ENCODE measurements at places on chromosomes 16 and 17.

- DNase-seq = no peak
Measured at GRCh38 chr17:79082311-79083190, 7.9 kb downstream of the ENGASE start.

GRCh38 chr17:2282297-2282873, 21.2 kb downstream of the SMG6 start:
- DNase-seq = no peak

DNA sequence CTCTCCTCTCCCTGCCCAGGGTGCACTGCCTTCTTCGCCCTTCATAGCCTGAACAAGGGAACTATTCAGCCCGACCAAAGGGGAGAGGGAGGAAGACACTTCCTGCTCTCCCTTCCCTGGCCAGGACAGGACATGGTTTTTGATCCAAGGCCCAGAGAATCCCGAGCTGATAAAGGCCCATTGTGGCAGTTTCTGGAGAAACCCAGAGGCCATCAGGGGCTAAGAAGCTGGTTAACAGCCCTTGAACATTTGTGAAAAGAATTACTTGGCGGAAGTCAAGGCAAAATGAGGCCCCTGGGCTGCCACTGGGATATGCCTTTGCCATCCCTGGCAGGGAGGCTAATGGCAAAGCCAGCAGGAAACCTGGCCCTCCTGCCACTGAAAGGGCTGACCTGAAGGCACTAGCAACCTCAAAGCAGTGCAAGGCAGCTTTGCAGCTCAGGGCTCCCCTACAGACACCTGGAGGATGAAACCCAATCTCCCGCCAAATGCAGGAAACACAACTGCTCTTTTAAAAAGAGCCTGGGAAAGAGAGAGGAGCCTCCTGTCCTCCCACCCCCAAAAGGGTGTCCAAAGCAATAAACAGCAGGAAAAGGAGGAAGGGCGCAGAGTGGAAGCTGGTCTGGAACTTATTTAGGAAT, 12.6 kb downstream of the PHB1 start:
- no peak for DNase-seq

DNA sequence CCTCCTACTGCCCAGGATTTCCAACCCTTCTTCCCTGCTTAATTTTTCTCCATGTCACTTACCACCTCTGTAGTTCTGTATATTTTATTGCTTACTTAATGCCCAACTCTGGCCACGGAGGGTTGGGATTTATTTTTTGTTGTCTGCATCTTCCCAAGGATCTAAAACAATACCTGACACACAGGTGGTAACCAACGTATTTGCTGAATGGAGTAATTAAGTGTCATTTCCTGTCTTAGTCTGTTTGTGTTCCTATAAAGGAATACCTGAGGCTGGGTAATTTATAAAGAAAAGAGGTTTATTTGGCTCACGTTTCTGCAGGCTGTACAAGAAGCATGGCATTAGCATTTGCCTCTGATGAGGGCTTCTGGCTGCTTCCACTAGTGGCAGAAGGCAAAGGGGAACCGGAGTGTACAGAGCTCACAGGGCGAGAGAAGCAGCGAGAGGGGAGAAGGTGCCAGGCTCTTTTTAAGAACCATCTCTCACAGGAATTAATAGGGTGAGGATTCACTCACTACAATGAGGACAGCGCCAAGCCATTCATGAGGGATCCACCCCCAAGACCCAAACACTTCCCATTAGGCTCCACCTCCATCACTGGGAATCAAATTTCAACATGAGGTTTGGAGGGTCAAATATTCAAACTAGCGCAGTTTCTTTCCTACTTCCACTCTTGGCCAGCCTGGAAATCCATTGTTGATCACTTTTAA, 44.8 kb downstream of the ERN1 start:
- no peak for DNase-seq

DNA sequence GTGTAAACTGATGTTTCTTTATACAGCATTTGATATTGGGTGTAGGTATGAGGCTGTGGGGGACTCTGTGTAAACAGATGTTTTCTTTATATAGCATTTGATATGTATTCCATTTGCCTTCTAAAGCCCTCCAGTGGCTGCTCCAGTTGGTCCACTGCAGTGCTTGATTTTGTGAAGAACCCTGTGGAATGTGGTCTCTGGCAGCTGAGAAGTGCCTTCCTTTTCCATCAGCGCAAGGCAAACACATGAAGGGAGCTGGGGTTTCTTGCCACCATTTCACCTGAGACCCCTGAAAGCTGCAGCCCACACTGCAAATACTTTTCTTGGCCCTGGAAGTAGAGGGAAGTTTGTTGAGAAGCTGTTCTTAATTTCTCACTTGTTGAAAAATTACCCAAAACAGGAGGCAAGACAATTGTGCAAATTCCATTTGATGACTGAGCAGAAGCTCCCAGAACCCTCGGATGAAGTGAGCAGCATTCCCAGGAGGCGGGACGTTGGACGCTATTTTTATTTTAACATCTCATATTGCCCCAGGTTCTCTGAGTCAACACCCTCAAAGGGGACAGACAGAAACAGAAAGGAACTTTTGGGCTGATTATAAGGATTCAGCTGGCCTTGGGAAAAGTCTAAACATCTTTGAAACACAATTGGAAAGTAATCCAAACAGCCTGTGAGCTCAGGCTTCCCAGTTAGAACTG, 158.5 kb upstream of the RPH3AL start:
- DNase-seq = no peak

- DNase-seq = no peak
Measured at GRCh38 chr17:66451188-66452149, 149.1 kb downstream of the PRKCA start.

GRCh38 chr17:9895923-9896322, 9.1 kb downstream of the RCVRN start:
- DNase-seq = no peak

- DNase-seq = no peak
Measured at GRCh38 chr17:48351911-48352332, 78.1 kb downstream of the SKAP1 start.

- DNase-seq = no peak
Measured at GRCh38 chr17:21289902-21290571, 5.5 kb downstream of the MAP2K3 start.

DNA sequence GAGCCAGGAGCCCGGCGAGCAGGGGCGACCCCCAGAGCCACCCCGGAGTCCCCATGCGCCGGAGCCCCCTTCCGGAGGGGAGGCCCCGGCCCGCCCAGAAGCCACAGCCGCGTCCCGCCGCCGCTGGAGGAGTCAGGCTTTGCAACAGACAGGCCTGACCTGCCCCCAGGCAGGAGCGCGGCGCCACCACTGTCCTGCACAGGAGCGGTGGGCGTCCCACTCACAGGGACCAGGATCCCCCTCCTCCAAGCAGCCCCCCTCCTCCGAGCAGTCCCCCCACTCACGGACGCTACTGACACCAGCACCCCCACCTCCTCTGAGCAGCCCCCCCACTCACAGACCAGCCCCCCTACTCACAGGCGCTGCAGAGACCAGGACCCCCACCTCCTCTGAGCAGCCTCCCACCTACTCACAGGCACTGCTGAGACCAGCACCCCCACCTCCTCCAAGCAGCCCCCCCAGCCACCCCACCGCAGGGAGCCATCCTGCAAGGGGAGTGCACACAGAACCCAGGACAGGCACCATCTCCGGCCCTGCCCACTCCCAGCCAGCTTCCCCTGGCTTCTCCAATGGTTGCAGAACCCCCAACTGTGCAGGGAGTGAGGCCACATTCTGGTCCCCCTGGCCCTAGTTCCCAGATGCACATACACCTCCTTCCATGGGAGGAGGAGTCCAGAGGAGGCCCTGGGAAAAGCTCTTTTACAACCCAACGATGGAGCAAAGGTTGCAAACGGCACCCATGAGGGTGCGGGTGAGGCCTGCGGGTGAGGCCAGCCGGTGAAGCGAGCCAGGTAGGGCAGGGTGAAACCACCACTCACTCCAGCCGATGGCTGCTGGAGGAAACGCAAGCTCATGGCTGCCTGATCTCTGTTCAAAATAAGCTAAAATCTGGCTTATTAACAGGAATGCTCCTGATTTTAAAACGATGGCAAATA, 69.9 kb downstream of the ABR start:
- DNase-seq = no peak

DNA sequence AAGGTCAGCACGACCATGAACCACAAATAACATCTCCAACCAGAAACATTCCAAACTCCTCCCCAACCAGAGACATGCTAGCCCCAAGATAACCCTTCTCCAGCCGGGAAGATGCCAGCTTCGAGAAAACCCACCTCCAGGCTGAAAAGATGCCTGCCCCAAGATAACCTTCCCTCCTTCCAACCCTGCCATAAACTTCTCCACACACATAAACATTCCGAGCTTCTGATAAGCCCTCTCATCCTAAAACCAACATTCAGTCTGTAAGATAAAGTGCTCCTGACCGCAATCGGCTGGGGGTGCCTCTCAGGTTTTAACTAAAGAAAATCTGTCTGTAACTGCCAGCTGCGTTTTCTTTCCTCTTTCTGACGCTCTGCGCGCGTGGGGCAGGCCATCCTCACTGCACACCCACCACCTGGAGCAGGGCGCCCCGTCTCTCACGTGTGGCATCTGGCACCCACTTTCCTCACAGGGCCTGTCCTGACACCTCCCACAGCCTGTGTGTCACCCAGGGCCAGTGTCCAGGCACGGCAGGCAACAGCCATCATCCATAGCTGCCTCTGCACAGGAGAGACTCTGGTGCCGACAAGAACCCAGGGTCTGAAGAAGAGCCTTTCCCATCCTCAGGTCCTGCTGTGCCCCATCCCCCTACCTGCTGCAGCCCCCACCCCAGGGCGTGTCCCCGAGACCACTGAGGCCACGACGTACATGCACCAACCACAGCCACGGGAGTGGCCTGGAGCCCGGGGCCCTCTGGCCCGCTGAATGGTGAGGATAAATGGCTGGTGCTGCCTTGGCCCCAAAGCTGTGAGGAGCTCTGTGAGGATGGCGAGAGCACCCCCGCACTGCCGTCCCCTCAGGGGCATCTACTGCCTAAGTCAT, 3.7 kb downstream of the TEPSIN start:
- DNase-seq = no peak

GRCh38 chr17:81517009-81517338, 4.4 kb upstream of the ACTG1 start:
- no peak for DNase-seq

DNA sequence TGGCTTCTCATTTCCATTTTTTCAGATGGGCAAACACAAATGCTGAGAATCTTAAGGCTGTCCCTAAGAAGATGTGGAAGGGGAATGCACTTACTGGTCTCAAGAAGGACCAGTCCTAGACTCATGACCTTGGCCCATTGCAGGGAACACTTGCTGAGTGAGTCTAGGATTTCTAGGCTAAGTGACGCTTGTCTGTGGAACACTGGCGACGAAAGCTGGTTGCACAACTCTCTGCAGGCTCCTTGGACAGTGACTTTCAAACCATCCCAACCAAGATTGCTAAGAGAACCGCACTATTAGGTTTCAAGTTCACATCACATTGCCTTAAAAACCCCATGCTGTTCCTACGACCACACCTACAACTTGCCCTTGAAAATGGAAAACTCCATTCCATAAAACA, 174.1 kb downstream of the AXIN2 start:
- no peak for DNase-seq

DNA sequence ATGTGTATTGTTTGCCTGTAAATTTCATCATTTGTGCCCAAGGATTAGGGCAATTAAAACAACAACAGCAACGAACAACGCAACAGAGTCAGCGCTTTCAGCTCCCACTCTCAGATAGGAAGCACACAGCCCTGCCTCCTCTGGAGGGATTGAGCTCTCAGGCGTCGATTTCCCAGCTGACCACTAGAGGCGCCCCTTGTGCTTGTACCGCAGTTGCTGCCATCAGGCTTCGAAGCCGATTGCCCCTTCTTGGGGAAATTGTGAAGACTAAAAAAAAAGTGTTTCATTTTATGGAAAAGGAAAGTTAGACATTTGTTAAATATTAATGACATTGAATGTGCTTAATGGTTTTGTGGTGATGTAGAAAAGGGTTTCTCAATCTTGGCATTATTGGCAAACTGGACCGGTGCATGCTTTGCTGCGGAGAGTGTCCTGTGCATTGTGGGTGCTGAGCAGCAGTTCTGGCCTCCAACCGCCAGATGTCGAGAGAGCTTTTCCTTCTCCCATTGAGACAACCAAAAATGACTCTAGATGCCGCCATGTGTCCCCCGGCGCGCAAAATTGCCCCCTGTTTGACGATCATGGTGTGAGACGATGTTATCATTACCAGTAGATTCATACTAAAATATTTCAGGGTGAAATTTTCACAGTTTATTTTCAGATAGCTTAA, 650.4 kb upstream of the RBFOX1 start:
- DNase-seq = no peak

GRCh38 chr16:11245988-11246387, 10.0 kb downstream of the SOCS1 start:
- DNase-seq = no peak

GRCh38 chr16:18984435-18985005, 786 bp downstream of the TMC7 start:
- DNase-seq = no peak

DNA sequence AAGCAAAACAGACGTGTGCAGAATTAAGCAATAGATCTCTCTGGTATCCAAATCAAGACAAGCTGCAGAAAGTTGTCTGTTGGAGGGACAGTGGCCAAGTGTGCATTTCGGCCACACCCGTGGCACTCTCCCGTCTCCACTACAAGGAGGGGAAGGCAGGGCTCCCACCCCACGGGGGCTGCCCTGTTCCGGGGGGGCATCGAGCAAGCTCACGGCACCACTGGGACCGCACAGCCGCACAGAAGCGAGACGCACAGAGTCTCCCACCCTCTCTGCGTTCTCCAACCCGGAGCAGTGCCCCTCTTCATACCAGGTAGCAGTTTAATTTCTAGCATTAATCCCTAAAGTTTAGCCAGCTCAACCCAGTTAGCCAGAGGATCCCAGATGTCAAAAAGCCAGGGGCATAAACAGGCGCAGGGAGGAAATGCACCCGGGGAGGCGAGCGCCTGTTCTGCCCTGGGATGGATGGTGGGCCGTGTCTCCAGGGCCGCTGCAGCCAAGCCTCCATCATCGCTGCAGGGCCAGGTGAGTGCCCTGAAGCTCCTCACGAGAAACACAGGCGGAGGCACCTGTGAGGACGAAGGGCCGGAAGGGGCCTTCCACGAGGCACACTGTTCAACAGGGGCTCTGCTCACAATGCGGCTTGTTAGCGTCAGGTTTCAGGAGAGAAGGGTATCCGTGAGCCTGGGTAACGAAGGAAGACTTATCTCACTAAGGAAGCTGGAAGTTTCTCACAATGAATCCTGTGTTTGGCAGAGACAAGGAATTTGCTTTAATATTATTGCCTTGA, 42.1 kb upstream of the METRNL start:
- no peak for DNase-seq

DNA sequence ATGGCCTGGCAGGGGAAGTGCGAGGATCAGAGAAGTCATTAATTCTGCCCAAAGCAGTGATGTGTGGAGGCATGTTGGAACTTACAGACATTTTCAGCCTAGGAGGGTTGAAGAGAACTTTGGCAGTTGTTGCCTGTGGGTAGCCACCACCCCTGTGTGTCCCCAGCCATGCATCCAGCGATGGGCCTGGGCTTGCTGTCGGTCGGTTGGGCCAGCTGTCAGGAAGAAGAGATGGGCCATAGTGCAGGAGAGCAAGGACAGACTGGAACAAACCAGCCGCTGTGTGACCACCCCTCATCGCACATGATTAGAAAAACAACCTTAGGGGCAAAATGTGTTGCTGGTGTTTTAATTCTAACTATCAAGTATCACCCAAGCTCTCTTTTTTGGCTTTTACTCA, 173.7 kb downstream of the CNTNAP4 start:
- no peak for DNase-seq

Data from vagina (tissue), 2 donors.